ENCODE measurements at places on chromosomes 5 and 9.

DNA sequence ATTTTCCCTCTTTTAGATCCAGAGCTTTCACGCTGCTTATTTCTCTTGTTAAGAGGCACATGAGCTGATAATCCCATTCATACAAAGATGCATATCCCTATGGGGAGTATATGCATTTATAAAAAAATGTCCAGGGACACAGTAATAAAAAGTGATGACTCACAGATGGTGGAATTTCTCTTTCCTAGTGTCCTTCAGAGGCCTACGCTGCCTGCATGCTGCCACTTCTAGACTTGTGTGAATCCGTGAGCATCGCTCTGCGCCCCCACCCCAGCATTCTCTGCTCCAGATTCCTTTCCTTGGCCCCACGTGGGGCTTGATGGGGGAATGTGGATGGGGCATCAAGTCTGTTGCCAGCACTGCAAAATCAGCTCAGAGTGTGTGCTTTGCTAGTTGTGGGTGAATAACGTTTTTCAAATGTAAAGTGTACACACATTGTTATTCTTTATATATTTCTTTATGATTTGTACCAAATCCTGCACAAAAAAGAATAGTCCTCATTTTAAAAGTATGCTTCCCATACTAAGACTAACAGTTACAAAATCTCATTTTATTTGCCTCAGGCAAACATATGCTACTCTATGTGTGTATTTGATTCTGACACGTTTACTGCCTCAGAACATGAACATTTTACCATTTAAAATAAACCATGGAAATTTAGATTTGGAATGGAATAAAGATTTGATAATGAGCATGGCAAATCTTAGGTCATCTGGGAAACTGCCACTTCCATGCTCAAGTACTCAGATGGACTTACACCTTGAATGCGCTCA, 22.4 kb upstream of the RASGRF2 start:
- DNase-seq: no peak

DNA sequence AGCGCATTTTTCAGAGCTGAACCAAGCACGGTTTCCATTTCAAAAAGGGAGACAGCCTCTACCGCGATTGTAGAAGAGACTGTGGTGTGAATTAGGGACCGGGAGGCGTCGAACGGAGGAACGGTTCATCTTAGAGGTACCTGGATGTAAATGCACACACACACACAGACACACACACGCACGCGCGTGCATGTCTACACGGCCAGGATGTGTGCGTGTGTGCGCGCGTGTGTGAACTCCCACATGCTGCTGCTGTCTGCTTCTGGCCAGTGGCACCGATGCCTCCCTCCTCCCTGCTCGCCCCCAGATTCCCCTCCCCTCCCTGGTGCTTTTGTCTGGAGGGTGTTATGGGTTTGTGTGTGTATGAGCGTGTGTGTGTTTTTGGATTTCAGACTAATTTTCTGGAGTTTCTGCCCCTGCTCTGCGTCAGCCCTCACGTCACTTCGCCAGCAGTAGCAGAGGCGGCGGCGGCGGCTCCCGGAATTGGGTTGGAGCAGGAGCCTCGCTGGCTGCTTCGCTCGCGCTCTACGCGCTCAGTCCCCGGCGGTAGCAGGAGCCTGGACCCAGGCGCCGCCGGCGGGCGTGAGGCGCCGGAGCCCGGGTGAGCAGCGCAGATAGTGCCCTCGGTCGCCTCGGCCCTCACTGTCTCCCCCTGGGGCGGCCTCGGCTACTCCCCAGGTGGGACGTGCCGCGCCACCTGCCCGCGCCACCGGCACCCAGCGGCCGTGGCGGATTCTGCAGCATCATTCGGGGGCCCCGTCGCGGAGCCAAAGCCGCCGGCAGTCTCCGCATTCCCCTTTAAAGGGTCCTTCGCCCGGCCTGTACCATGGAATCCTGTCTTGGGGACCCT, at the start of gene NTRK2:
TSS of gene NTRK2 (plus strand) at position 442 of the 850 bp plus-strand sequence. CDS start 1,020 bp downstream, outside the sequence.
- no peak for DNase-seq

GRCh38 chr5:89698028-89698427, 711.5 kb downstream of the CETN3 start:
- no peak for DNase-seq

GRCh38 chr5:157554179-157555036, 21.2 kb downstream of the ADAM19 start:
- DNase-seq: no peak

DNA sequence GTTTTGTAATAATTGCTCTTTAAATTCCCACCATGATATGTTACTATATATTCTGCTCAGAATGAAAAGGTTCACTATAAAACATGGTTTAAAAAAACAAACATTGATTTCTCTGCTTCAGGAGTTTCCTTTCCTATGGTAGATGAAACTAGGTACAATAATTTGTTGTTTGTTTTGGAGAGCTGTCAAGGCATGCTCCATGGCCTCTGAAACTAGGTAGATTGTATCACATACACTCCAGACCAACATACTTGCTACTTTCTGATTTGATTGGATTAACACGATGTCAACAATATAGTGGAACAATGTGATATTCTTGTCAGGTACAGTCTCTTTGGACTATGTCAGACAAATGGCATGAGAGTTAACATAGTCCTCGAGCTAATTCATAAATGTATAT, 452.7 kb upstream of the CDH9 start:
- no peak for DNase-seq

DNA sequence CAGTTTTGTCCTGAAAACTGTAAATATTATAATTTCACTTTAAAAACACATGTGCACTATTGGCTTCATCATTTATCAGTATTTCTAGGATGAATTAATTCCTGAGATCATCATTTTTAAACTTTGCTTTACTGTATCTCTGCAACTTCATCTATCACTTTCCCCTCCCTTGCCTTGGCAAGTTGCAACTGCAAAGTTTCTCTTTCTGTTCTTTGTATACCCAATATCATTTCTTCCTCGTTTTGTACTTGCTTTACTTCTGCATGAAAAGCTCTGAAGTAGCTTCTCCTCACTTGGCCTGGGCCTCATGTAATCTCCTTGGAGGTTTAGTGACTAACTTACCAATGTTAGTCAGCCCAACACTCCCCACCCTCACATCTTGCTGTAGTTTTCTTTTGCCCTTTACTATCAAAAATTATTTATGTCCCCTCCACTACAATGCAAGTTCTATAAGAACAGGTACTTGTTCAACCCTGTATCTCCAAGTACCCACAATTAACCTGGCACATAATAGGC, 12.8 kb downstream of the C5orf63 start:
- no peak for DNase-seq

GRCh38 chr5:68173007-68173406, 42.5 kb upstream of the PIK3R1 start:
- no peak for DNase-seq

Measured in CD4-positive, alpha-beta T cell treated with Interleukin-17A for 4 hours (primary cell).